ENCODE measurements at places on chromosomes 1 and 21.

DNA sequence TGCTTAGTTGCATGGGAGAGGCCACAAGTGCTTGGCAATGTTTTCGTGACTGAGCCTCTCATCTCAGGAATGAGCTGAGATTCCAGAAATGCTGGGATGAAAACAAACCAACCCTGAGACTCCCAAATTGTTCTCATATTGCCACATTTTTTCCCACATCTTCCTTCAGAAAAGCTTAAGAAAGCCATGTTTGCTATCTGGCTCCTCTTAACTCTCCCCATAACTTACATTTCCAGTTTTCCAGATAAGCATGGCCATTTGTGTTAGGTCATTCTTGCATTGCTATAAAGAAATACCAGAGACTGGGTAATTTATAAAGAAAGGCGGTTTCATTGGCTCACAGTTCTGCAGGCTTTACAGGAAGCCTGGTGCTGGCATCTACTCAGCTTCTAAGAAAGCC is 17.2 kb downstream of the DSCAM start:
- no peak for DNase-seq

GRCh38 chr1:2639203-2639602 is 6.4 kb upstream of the MMEL1 start:
- DNase-seq: no peak

- no peak for DNase-seq
These were observed 212.6 kb upstream of the FAM78B start for GRCh38 chr1:166379447-166379846.

DNA sequence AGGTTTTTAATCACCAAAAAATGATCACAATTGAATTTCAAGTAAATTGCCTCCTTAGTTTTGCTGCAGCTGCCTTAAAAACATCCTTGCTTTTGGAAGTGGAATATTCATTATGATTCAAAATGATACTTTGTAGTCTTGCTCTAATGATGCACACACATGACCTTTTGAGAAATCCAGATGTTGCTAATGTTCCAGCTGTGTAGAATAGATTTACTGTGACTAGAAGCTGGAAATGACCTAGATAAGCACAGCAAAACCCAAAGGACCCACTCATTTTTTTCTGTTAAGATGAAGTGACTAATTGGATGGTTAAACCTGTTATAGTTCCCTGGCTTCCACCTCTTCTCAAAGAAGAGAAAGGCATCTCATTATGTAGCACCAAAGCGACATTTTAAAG is 64.6 kb upstream of the RALGPS2 start:
- no peak for DNase-seq

DNA sequence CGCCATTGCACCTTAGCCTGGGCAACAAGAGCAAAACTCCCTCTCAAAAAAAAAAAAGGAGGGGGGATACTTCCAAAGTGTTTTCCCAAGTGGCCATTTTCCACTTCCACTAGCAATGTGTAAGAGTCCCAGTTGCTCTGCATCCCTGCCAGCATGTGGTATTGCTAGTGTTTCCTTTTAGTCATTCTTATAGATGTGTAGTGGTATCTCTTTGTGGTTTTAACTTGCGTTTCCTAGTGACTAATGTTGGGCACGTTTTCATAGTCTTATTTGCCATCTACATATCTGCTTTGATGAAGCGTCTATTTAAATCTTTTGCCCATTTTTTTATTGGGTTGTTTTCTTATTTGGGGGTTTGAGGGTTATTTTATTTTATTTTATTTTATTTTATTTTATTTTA is 31.1 kb downstream of the INAVA start:
- no peak for DNase-seq

GRCh38 chr1:65429806-65430205 is 9.3 kb downstream of the LEPR start:
- DNase-seq: no peak

GRCh38 chr1:91564888-91565701 is 64.4 kb downstream of the CDC7 start:
- DNase-seq: no peak

GRCh38 chr1:183696981-183697380 is 43.9 kb upstream of the APOBEC4 start:
- no peak for DNase-seq

DNA sequence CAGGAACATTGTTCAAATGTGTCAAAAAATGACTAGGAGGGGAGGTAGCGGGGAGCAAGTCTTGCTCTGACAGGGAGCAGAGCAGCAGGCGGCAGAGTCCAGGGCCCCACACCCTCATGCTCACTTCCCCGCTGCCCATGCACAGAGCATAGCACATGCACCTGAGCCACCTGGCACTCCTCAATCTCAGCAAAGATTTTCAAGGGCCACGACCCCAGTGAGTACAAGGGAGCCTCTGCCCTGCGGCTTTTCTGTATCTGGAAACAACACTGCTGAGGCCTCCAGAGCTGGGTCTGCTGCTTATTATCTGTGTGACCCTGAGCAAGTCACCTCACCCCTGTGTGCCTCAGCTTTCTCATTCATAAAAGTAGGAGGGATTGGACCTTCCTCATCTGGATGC is 1.1 kb upstream of the GJB3 start:
- no peak for DNase-seq

GRCh38 chr21:32481875-32482408 is 69.4 kb downstream of the EVA1C start:
- no peak for DNase-seq

DNA sequence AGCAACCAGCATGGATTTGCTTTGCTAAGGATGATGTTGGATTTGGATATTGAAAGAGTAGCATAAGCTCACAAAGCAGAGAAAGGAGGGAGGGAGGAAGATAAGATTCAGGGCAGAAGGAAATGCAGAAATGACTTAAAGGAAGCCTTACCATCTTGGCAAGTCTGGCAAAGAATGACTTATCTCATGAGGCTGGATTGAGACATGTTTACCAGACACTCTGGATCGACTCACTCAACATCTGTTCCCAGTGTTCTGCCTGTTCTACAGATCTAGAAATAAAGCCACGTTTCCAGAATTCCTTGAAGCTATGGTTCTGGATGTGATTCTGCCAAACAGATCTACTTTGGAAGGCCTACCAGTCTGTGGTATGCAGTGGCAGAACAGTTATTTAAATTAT is 38.8 kb upstream of the CTBS start:
- no peak for DNase-seq

- no peak for DNase-seq
These were observed 32.7 kb downstream of the TFAP2E start for GRCh38 chr1:35605867-35606182.

DNA sequence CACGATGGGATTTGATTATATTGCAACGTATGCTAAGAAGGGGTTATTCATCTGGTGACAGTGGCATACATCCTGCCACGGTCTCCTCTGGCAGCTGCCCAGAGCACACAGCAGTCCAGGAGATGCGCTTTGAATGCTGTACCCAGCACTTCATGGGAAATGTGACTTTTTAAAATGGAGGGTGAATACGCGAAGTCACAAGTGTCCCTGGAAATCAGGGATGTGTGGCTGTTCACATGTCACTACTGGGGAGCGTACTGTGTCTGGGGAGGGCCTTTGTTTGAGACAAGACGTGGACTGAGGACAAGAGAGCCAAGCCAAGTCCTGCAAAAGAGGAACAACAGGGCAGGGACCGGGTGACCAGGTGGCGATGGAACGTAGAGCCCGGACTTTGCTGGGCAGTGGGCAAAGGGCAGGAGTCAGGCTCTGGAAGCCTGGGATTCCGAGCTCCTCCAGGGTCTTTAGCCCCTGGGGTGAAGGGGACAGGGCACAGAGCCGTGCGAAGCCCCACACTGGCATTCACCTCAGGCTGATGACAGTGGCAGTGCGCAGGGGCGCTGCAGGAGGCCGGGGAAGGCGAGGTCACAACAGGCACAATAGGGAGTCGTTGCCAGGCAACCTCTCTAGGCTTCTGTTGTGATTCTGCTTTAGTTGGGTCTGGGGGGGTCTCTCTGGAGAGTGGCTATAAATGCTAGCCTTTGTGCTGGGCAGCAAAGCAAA is 11.4 kb upstream of the ZBTB21 start:
- no peak for DNase-seq

DNA sequence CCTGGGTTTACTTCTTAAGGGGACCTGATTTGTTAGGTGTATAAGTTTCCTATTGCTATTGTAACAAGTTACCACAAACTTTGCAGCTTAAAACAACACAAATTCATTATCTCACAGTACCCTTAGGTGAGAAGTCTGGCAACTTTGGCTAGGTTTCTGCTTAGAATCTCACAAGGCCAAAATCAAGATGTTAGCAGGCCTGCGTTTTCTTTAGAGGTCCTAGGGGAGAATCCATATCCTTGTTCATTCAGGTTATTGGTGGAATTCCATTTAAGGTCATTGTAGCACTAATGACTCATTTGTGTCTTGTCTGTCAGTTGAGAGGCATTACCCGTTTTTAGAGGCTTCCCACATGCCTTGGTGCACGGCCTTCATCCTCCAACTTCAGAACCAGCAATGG is 8.2 kb upstream of the SH2D1B start:
- DNase-seq: no peak

- DNase-seq: no peak
These were observed 13.1 kb upstream of the LPGAT1 start for GRCh38 chr1:211843507-211844298.

- DNase-seq: no peak
These were observed 163.5 kb upstream of the LMO4 start for GRCh38 chr1:87165177-87165576.

Data from T-helper 22 cell (primary cell).